ENCODE measurements at places on chromosomes 6 and 20.

GRCh38 chr6:31776989-31777666, at the start of gene VWA7:
Gene VWA7 (minus strand): TSS chr6:31777328. CDS start chr6:31776779, 549 bp downstream.
- no peak for DNase-seq

GRCh38 chr6:162443101-162443500, 284.5 kb downstream of the PRKN start:
- no peak for DNase-seq

DNA sequence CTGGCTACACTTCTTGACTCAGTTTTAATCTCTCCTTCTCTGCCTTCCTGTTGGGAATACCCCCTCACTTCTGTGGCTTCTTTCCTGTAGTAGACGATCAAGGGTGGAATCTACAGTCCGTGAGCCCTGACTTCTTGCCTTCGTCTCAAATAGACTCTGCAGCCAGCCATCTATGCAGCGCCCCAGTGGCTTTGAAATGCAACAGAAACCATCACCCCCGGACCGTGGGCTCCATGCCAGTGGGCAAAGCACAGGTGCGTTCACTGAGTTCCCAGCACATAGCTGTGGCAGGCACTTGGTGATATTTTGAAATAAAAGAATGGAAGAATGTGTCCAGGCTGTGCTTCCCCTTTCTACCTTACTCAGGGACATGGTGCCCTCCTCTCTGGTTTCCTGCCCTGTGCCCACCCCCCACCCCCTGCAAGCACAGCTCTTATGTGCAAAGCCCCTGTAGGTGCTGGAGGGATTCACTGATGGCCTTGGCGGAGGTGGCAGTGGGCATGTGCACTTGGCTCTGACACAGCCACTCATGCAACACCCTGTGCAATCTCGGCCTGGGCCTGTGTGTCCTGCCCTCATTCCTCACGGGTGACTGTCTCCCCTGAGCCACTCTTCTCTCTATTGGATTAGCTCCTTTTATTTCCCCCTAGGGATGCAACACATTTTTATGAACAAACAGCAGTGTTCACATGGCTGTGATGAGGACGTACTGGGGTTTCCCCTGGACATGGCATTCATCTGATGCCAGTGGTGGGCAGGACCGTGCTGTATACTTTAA, 5.5 kb upstream of the CDSN start:
- DNase-seq: no peak

DNA sequence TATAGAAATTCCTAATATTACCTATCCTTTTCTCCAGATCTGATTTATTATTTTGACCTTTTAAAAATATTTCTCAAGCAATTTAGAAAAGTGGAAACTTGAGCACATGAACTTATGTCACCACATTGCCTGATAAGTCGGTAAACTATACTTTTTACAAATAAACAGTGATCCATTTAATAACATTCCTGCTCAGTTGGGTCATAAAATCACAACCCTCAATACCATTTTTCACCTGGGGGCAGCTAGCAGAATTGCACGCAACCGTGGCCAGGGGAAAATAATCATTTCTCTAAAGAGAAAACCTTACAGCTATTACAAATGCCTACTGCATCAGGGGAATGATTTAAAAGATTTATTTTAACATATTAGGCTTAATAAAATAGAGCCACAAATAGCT, 614.5 kb downstream of the PHF3 start:
- no peak for DNase-seq

DNA sequence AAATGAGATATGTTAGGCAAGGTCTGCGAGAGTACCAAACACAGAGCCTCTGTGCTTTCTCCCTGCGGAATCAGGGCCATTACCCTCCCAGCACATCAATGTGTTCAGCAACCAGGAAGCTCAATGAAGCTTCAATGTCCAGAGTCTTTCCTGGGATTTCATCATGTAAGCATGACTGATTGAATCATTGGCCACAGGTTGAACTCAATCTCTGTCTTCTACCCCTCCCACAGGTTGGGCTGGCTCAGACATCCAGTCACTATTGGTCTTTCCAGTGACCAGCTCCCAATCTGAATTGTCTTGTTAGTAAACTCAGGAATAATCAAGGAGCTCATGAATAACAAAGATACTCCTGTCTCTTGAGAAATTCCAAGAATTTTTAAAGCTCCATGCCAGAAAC, 2.7 kb upstream of the DTD1 start:
- DNase-seq: no peak

GRCh38 chr6:5529733-5530132, 268.4 kb downstream of the FARS2 start:
- no peak for DNase-seq

GRCh38 chr20:57124366-57124765, 142.1 kb downstream of the BMP7 start:
- no peak for DNase-seq

GRCh38 chr6:32906539-32906938, 34.3 kb downstream of the HLA-DMB start:
- no peak for DNase-seq

DNA sequence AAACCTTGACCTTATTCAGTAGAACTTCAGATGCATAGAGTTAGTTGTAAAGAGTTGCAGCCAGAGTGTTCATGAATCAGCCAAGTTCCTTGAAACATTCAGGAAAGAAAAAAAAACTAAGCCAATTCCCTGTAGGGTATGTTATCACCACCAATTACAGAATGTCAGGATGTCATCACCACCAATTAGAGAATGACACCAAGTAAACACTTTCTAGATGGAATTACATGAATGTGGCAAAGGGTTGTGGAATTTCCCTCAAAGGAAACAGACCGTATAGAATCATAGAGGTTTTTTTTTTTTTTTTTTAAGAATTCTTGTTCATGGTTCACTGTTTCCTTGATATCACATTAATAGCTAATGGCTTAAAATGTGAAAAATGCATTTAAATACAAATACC, 472.1 kb upstream of the RNF217 start:
- DNase-seq: no peak

DNA sequence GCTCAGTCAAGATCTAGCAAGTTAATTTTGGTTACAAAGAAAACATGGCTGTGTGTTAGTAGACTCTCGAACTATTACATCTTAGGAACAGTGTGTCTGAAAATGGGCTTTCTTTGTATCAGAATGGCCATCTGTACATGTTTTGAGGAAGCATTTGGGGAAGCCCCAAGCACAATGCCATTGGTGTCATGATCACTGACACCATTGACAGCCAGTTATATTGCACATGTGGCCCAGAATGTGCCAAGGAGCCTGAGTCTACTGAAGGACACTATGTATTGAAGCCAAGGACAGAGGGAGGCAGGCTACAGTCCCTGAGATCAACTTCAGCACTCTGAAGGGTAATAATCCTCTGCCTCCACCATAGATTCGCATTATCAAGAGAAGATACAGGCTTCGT, 12.6 kb upstream of the FAM50B start:
- no peak for DNase-seq

GRCh38 chr6:126959765-126960164, 158.7 kb upstream of the RSPO3 start:
- no peak for DNase-seq

GRCh38 chr6:90586546-90586835, 381 bp downstream of the MAP3K7 start:
- DNase-seq: no peak

DNA sequence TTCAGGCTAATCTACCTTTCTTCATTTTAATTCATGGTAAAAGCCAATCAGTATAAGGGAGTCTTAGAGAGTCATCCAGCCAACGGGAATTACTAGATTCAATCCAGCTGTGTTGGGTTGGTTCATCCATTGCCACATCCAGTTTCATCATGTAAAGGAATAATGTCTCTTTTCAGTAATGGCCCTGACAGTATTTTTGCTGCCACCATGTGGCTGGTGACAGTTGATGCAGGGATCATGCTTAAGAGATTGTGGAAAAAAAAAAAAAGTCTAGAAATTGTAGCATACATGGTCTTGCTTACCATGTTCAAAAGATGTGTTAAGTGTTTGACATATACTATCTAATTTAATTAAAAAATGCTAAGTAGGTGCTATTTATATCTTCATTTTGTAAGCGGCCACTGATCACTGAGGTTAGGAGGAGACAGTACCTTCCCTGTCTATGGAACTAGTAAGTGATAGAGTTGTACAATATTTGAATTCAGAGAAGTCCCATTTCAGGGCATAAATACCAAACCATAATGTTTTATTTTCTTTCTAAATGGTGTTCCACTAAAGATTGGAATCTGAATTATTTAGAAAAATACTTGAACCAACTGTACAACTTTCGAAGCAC, 135.9 kb downstream of the KHDRBS2 start:
- DNase-seq: no peak

GRCh38 chr6:15770347-15771143, 107.7 kb upstream of the DTNBP1 start:
- no peak for DNase-seq

DNA sequence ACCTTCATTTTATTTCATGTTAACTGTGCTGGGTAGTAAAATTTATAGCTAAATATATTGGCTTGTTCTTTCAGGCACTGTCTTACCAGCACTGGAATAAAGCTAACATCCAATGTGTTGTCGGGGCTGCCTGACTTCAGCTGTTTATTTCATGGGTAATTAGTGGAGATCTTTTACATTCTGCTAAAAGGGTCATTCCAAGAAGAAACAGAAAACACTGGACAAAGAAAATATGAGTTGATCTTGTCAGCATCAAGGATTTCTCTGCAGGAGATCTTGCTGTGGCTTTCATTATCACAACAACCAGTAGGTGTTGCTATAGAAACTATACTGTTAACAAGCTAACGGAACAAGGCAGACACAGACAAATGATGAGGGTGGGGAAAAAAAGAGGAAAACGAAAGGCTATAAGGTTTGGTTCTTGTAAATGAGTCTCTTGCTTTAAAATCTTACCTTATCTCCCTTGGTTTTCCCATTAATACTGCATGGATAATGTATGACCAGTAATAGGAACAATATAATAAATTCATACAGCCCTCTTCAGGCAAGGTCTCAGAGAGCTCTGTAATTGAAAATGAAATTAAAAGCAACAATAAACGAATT, 206.8 kb downstream of the SIM1 start:
- no peak for DNase-seq

GRCh38 chr20:52083627-52084232, 107.8 kb downstream of the ZFP64 start:
- no peak for DNase-seq

- no peak for DNase-seq
Observed at GRCh38 chr6:165031502-165031901, 277.9 kb downstream of the C6orf118 start.

- no peak for DNase-seq
Observed at GRCh38 chr6:50819904-50820868, 1.5 kb downstream of the TFAP2B start.

GRCh38 chr20:23024701-23025100, 10.4 kb upstream of the SSTR4 start:
- DNase-seq: no peak

DNA sequence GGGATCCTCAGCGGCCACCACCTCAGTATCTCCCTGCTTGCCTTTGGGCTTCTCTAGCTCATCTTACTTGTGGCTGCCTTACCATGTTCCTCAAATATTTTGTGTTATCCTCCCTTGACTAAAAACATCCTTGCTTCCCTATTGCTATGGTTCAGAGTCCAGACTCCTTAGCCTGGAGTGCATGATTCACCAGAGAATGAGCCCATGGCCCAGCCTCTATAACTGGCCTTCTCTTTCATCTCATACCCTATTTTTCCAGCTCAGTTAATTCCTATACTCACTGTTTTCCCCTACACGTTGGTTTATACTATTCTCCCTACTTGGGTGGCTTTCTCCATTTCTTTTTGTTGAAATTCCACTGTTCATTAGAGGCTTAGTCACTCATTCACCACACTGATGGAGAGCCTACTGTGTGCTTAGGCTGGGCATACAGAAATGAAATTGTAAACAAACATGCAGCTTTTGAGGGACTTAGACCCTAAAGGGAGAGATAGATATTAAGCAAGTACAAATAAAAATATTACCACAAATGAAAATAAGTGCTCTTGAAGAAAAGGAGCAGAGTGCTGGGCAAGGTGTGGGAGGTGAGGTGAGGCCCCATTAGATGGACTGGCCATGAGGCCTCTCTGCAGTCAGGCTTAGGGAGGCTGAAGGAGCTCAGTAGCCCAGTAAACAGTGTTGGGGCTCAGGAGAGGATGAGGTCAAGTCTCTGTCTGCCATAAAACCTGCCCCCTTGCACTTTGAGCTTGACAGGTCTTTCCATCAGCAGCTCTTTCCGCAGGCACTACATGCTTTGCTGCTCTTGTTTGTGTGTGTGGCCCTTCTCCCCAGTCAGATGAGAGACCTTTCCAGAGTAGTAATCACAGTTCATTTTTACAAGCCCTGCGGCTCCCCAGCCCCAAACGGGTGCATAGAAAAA, 109.3 kb downstream of the TCP11 start:
- DNase-seq: no peak

DNA sequence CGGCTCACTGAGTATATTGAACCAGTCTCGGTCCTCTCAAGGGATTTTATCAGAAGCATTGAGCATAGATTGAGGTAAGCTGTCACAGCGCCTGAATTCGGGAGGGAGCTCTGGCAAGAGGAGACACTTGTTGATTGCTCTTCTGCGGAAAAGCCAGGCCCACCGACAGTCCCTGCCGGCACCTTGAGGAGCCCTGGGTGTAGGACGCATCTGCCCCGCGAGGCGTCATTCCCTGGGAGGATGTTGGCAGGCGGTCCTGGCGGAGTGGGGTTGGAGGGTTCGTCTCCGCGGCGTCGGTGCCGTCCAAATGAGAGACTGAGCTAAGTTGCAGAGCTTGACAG, 843 bp downstream of the FBXO9 start:
- DNase-seq: no peak

DNA sequence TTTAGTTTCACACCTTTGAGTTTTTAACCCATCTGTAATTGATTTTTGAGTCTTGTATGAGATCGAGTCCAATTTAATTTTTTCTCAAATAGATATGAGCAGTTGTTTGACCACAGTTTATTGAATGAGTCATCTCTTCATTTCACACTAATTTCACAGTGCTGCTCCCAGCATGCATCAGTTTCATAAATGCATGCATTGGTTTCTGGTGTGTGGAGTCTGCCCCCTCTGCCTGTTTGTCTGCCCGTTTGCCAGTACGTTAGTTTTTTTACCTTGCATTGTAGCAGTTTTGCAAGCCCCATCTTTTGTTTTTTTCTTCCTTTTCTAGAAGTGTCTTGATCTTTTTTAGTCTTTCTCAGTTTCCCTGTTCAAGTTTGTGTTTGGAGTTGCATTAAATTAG, 11.9 kb downstream of the SLX4IP start:
- DNase-seq: peak; percentile 27

DNA sequence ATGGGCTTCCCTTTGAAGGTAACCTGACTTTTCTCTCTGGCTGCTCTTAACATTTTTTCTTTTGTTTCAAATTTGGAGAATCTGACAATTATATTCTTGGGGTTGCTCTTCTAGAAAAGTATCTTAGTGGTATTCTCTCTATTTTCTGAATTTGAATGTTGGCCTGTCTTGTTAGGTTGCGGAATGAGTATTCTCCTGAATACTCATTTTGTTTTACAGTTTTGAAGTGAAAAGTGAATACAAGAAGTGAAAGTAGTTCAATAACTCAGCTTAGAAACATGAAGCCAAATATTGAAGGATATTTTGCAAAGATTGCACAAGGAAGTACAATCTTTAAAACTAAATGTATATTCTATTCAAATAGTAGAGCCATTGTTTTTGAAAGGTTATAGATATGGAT, 120.2 kb upstream of the MAP3K4 start:
- no peak for DNase-seq

Measured in naive thymus-derived CD8-positive, alpha-beta T cell (primary cell).